ENCODE measurements at places on chromosomes 3 and 15.

DNA sequence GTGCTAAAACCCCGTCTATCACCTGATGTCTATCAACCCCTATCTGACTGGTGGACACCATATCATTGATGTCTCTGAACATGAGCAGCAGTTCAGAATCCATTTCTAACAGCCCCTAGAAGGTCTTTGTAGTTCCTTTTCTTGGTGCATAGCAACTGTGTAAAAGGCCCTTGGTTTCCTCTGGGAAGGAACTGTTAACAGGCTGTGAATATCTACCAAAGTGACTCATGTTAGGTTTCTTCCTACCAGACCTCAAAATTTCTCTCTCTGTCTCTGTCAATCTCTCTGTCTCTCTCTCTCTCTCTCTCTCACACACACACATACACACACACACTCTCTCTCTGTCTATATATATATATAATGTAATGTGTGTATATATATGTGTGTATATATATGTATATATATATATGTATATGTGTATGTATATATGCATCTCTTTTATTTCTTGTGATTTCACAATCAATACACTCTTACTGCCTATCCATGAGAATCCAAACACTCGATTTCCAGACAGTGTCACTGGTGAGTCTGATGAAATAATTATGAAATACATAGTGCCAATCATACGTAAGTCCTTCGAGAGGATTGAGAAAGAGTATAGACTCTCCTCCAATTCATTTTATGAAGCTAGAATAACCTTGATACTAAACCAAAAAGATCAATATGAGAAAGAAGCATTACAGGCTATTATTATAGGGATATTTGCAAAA is 335.9 kb upstream of the SLCO3A1 start:
- peak; percentile 65 for DNase-seq

DNA sequence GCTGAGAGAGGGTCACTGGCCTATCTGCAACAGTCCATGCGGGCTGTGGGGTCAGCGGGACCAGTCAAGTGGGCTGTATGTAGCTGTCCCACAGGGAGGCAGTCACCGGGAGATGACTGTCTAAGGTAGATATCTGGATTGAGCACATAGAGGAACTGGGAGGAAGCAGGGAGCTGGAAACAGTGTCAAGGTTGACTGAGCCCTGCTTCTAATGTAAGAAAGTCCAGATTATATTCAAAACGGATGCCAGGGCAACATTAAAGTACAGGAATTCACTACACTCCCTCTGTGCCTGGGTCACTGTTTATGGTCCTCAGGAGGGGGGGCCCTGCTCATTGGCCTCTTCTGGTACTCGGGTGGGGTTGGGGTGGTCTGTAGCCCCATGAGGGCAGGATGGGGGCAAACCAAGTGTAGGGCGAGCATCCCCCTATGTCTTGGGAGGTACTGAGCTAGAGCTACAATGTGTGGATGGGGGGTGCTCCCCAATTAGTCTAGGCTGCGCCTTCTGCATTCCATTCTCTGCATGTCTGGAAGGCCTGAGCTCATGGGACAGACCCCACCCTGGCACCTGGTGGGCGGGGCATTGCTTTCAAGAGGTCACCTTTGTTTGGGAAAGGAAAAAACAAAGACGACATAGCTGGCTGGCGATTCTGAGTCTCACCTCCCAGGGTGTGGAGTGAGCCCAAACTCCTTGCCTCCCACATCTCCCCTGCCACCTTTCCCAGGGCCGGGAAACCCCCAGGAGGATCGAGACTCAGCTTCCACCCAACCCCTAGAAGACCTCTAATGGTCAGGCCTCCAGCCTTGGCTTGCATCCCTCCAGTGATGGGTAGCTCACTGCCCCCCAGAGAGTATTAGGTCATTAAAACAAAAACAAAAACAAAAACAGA is 45.1 kb upstream of the C15orf39 start:
- DNase-seq = no peak

DNA sequence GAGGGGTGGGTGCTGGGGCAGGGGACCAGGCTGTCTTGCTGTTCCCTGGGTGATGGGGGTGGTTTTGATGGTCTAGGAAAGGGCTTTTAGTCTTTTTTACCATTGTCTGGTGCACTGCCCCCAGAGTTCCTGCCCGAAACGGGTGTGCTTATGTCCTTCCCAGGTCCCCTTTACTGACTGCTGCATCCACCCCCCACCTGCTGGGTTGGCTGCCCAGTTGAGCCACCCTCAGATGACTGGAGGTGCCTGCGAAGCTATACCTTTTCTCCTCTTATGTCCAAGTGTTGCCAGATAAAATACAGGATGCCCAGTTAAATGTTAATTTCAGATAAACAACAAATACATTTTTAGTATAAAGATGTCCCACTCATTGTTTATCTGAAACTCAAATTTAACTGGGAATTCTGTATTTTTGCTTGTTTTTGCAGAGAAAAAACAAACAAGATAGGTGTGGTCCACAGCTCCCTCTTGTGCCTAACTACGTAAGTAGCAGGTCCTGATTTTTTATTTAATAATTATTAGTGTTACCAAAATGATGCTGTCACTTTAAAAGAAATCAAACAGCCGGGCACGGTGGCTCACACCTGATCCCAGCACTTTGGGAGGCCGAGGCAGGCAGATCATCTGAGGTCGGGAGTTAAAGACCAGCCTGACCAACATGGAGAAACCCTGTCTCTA is 6.1 kb upstream of the RPP14 start:
- peak; percentile 38 for DNase-seq

DNA sequence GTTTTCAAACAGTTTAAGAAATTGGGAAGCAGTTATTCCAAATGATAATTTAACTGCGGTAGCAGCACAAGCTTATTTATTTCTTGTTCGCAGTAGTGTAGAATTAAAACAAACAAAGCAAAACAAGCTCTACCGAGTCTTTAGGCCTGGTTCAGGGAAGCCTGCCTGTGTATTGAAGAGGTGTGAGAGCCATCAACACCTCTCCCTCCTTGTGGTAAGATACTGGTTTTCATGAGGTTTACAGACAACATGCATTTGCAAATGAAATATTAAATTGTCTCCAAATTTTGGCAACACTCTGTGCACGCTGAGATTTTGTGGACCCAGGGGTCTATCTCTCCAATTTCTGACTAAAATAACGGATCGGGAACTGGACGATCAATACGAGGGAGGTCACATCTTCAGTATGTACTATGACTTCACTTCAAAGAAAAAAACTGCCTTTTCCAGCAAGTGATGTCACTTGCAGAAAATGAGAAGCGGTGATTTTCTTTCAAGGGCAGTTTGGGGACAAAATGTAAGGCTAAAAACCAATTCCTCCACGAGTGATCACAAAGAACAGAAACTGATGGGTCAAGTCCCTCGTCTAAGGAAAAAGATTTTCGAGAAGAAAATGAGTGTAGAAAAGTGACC is 721 bp downstream of the ATR start:
- DNase-seq = peak; percentile 11
